DMS53 (cell line): ENCODE measurements at places on chromosomes 1 and 21.
A peak's percentile ranks its signal among the peaks of the same experiment; 100 is the strongest.

DNA sequence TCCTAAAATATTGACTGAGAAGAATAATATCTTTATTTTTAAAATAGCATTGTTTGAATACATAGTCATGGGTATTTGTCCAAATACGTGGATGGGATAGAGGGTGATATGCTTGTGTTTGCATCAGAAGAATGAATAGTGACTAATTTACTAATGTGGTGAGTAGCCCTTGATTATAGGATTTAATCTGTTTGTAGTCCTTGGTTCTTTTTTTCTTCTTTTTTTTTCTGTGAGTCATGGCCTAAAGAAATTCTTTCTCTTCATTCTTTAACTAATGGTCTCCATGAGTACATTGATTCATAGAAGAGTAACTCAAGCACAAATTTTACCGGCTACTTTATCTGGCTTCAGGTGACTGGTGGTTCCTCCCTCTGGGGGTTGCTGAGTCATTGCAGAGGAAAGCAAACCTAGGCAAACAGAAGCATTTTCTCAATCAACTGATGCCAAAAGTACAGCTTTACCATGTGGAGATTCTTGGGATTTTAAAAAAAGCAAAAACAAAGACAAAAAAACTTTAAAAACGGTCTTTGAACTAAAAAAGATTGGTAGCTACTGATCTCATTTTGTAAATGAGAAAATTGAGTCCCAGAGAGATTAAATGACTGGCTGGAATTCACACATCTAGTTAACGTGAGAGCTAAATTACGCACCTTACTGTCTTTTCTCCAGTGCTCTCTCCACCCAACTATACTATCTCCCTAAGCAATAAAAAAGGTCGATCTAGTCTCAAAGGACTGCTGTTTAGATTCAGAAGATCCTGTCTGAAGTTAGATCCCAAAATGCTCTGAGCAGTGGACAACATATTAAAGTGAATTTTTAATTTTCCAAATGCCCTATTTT, 40.5 kb downstream of the AK5 start:
- DNase-seq: peak; percentile 86

DNA sequence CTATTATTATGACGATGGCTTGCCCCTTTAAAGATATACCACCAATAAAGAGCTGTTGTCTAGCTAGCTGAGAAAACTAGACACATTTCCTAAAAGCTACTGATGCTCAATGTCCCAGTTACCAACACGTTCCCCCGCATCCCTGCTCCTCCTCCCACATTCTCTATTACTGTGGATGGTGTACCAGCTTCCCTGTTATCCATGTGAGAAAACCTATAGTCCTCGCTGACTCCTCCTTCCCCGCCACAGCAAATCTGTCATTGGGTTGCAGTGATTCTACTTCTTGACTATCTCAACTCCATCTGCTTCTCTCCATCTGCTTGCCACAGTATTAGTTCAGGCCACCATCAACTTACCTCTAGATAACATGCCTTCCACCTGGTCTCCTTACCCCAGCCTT, 337.5 kb downstream of the KCNH1 start:
- DNase-seq: no peak

DNA sequence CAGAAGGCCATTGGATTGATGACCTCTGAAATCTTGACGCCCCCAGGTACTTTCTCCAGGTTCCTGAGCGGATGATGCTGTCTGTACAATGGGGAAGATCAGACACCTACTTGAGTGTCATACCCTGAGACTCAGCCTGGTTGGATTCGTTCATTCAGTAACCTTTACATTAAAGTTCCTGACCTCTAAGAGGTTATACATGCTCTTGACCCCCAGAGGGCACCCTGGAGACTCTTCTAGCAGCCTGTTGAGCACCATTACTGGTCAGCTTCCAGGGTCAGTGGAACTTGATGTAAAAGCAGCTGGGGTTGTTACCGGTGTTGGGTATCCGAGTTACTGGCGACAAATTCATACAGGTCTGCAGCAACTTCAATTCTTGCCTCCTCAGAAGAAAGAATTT, 114.3 kb upstream of the ZNF678 start:
- peak; percentile 82 for DNase-seq

DNA sequence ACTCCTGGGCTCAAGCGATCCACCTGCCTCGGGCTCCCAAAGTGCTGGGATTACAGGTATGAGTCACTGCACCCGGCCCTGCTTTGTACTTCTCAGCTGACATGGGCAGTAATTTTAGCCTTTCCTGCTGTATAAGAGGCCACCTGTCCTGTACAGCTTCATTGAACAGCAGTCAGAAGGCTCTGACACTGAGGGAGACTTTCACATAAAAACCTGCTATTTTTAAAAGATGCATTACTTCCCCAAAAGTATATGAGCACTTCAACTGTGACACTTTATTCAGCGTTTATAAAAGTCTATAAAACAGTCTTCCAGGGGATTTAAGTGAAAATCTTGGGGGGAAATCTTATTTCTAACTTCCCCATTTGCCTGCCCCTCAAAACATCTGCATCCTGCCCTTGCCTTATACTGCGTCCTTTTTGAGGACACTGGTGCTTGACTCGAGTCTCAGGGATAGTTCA, 17.6 kb downstream of the RNU5D-1 start:
- peak; percentile 96 for DNase-seq

GRCh38 chr1:24996983-24997893, 67.2 kb upstream of the RUNX3 start:
- DNase-seq: no peak

- DNase-seq: no peak
These were observed 4.3 kb upstream of the OR2C3 start for GRCh38 chr1:247540581-247540980.

DNA sequence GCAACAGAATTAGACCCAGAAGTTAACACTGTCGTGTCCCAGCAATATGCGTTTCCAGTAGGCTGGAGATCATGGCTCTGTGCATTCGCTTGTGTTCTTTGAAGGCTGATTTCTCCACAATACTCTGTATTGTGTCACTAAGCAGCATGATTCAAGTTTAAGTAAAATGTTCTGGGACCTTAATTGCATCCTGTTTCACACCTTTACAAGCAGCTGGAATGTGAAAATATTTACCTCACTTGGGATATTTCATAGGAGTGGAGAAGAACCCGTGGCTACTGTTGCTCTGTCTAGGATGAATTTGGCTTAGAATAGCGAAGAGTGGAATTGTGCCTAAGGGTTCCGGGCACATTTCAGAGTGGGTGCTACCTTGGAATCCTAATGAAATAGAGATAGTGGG, 6.3 kb downstream of the PTGFRN start:
- DNase-seq: no peak

DNA sequence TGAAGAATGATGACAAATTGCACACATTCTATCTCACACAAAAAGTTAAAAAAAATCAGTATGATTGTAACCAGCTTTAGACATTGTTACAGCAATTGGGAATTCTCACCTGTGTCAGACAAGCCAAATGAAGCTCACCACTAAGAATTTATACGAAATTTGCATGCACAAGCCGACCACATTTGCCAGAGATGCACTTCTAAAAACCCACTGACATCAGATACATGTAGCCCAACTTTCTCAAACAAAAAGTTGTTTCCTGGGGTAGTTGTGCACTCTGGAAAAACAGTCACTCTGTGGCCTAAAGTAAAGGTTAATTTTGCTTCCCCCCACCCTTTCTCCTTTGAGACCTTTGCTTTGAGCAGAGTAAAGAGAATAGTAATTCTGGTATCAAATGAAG, 67.9 kb upstream of the IL12RB2 start:
- no peak for DNase-seq

DNA sequence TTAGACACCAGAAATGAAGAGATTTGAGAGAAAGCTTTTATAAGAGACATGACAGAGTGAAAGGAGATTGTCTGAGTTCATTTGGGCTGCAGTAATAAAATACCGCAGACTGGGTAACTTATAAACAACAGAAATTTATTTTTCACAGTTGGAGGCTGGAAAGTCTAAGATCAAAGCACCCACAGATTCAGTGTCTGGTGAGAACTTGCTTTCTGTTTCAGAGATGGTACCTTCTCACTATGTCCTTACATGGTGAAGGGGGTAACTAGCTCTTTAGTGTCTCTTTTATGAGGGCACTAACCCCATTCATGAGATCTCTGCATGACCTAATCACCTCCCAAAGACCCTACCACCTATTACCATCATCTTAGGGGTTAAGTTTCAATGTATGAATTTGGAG, 30.9 kb upstream of the FCRL4 start:
- DNase-seq: no peak

DNA sequence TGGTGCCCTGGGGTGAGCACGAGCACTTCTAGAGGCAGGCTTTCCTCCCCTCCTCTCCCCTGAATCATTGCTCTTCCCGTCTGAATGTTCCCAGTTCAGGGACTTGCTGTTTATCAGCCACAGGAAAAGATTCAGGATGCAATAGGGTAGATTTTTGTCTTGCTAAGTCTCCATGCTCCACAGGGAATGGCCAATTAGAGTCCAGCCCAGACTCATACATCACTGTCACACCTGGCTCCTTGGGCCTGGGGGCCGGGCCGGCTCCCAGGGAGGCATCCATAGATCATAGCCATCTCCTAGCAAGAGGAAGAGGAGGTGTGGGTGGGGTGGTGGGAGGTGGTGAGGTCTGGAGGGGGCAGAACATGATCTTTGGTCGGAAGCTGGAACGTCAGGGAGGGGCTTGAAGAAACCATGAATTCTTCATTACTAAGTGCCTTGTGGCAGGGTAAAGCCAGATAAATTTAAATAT, 83.4 kb downstream of the LRRN2 start:
- no peak for DNase-seq

GRCh38 chr1:169250022-169250421, 117.6 kb downstream of the NME7 start:
- DNase-seq: no peak

DNA sequence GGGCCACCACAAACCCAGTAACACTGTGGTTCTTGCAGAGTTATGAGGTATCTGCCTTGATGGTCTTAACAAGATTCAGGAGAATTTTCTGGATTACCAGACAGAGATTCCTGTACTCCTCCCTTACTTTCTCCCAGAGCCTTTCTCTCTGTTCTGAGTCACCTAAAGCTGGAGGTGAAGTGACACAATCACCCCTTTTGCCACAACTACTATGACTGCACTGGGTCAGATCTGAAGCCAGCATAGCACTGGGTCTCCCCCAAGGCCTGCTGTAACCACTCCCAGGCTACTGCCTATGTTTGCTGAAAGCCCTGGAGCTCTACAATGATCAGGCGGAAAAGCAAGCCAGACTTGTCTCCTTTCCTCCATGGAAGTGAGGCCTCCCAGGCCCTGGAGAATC, 156.7 kb upstream of the NEGR1 start:
- DNase-seq: no peak

DNA sequence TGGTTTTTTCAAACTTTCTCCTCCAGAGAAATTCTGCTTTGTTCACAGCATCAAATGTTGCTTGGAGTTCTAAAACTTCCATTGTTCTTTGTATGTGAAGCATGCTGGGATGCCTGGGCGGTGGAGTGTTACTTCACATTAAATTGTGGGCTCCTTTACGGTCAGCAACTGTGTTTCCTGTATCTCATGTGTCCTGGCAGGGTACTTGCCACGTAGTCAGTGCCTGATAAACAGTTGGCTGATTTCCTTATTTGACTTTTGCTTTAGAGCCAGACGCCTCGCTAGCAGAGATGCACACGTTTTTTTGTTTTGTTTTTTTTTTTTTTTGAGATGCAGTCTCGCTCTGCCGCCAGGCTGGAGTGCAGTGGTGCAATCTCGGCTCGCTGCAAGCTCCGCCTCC, 96.7 kb downstream of the UCK2 start:
- no peak for DNase-seq

- DNase-seq: peak; percentile 91
These were observed 34.6 kb downstream of the COQ8A start for GRCh38 chr1:226974544-226975258.

- DNase-seq: no peak
These were observed 239.7 kb downstream of the PTPRC start for GRCh38 chr1:198878566-198878965.

DNA sequence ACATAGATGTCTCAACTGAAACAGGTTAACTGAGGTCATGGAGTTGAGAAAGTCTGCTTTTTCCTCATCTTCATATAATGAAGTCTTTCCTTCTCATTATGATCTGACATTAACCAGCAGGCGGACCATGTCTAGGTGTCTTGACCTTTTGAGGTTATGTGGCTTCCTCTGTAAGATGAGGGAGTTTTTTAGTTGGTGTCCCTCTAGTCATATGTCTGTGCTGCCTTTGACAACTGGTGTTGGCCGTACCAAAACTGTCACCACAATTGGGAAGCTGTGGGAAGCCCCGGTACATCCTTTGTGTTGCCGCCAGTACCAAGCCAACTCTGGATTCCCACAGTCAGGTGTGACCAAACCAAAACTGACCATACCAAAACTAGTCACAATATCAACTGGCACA, 105.1 kb downstream of the PBX1 start:
- no peak for DNase-seq

GRCh38 chr1:24248859-24249258, 61.8 kb upstream of the IFNLR1 start:
- DNase-seq: peak; percentile 34

DNA sequence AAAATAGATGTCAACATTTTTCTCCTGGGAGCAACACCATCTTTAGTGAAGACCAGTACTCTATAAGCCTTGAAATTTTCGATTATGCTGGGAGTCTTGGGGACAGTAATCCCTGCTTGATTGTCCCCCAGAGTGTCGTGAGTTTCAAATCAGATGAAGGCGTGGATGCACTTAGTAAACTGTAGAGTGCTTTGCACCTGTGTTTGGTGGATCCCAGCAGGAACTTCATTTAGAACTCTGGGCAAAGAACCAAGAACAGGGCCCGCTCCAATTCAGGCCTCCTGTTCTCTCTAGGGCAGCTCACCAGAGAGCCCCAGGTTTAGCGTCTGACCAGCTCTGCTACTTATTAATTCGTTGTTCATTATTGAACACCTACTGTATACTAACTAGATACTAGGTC, 1.5 kb downstream of the GPX7 start:
- DNase-seq: no peak

GRCh38 chr21:35811191-35811806, 249.0 kb downstream of the SETD4 start:
- no peak for DNase-seq

- DNase-seq: peak; percentile 51
These were observed 177.1 kb upstream of the EDN2 start for GRCh38 chr1:41661428-41662060.

DNA sequence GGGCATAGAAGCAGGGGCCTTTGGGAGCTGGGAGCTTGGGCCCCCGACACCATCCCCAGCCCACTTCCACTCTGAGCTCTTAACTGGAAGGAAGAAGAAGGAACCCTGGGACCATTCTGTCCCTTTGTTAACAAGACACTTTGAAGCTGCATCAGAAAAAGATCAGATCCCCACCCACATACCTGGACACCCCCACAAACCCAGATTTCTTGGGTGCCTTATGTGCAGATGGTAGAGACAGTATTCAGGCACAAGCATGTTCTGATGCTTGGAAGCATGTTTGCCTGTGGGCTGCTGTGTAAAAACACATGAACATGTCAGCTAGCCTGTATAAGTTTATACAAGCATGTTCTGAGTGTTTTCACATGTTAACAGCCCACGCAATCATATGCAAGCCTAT, 3.7 kb downstream of the DLGAP3 start:
- DNase-seq: no peak

DNA sequence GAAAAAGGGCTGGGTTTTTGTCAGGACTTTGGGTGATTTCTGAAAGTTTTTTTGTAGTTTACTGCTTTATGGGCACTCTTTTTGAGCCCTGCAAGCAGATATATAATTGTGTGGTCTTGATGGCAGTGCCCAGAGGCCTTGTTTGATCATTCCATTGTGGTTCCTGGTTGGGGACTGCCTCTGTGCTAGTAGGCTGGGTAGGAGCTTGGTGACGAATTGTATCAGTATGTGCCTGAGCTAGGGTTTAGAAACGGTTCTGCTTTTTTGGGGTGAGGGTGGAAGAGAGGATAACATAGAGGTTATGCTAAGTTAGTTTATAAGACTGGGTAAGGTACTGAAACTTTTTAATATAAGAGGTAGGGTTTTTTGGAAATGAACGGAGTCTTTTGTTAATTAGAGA, 139.7 kb upstream of the ETV3 start:
- no peak for DNase-seq
